Activated CD8-positive, alpha-beta memory T cell treated with anti-CD3 and anti-CD28 coated beads, Interleukin-2, amount 50 U/mL, for 48 hours (primary cell): ENCODE measurements at places on chromosomes 7 and 10.

- no peak for DNase-seq
Measured at GRCh38 chr10:3636356-3637181, 148.4 kb downstream of the KLF6 start.

- no peak for DNase-seq
Measured at GRCh38 chr10:13758756-13759155, 172.0 kb downstream of the PRPF18 start.

DNA sequence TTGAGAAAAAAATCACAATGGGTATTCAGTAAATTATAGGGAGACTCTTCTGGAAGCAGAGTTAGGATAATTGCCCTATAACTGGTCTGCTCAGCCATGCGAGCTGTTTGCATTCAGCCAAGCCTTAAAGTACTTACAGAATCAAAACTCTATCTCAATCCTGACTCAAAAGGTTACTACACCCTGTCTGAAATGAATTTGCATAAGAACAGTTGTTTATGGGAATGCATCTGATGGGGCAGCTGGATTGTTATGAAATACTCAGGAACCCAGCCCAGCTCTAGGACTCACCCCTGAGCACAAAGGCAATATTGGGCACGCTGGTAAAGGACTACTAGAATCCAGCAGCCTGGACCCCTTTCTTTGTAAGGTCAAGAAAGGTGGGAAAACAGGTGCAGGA lies 38.8 kb downstream of the AKR1B15 start:
- no peak for DNase-seq

GRCh38 chr10:34470307-34470706 lies 344.8 kb downstream of the PARD3 start:
- no peak for DNase-seq

- no peak for DNase-seq
Measured at GRCh38 chr7:37424995-37425394, 23.7 kb downstream of the ELMO1 start.

DNA sequence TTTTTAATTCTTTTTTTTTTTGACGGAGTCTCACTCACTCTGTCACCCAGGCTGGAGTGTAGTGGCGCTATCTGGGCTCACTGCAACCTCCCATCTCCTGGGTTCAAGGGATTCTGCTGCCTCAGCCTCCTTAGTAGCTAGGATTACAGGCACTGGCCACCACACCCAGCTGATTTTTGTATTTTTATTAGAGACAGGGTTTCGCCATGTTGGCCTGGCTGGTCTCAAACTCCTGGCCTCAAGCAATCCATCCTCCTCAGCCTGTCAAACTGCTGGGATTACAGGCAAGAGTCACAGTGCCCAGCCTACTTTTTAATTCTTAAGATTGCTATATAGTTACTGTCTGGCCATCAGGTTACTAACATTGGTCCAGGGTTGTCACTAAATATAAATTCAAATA lies 59.6 kb downstream of the ZNF277 start:
- DNase-seq, result no peak

DNA sequence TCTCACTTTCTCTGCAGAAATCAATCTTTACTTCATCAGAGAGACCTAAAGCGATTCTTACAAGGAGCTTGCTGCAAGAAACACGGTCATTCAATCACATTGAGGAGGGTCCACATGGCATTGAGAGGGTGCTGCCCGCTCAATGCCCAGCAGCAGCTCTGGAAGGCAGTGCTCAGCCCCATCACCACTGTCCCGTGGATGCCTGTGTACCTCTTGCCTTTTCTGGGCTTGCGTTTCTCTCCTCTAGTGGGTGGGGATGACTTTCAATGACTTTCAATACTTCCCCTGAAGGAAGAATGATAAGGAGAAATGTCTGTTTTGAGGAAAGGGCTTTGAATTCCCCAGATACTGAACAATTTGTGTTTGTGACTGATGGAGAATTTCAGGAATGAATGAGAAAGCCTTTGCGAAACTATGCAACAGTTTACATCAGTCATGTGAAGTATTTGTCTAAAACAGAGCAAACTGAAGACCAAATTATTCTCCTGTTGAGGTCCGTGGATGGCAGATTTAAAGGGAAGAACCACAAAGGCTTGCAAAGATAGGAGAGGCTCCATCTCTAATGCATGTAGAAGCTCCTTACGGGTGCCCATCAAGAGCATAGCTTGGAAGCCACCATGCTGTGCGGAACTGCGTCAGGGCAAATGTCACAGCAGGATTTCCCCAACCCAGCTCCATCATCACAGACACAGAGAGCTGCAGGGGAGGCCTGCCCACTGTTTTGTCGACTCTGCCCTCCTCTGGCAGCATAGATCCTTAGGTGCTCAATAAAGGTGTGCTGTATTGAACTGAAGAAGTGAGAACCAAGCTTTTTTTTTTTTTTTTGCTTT lies 6.6 kb upstream of the ZNF22 start:
- no peak for DNase-seq

- DNase-seq, result no peak
Measured at GRCh38 chr10:11143242-11143641, 125.6 kb downstream of the CELF2 start.

GRCh38 chr10:70034232-70034631 lies 18.4 kb upstream of the MACROH2A2 start:
- no peak for DNase-seq

- DNase-seq, result no peak
Measured at GRCh38 chr7:149722356-149722957, 50.9 kb downstream of the ZNF467 start.

DNA sequence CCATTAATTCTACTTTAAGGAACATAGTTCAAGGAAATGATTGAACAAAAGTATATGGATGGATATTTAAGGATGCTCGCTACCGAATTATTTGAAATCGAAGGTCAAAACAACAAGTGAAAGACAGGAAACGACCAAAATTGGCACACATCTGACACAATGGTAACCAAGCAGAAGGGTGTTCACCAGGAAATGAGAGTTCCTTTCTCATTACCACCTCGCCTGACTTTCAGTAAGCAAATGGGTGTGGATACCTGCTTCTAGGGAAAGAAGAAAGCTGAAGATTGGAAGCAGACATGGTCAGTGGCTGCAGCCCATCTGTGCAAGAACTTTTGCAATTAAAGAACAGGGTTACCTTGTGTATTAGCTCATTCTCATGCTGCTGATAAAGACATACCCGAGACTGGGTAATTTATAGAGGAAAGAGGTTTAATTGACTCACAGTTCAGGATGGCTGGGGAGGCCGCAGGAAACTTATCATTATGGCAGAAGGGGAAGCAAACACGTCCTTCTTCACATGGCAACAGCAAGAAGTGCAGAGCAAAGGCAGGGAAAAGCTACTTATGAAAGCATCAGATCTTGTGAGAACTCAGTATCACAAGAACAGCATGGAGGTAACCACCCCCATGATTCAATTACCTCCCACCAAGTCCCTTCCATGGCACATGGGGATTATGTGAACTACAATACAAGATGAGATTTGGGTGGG lies 6.2 kb upstream of the TMEM273 start:
- no peak for DNase-seq

DNA sequence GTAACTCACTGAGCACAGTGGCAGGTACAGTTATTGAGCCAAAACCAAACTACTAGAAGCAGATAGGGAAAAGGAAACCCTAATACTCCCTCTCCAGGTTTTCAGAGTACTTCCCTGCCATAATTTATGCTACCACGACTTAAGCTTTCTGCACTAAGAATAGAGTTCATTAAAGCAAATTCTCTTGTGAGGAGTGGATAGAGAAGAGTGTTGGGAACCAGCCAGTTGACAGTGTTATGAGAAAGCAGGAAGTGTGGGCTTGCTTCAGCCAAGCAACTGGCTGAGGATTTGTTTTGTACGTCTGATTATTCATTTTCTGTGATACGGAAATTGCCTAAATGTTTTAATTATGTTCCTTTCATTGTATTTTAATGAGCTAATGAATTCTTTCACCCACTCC lies 280.5 kb downstream of the KIF20B start:
- no peak for DNase-seq

GRCh38 chr10:57015187-57015586 lies 654.1 kb upstream of the ZWINT start:
- DNase-seq, result no peak

DNA sequence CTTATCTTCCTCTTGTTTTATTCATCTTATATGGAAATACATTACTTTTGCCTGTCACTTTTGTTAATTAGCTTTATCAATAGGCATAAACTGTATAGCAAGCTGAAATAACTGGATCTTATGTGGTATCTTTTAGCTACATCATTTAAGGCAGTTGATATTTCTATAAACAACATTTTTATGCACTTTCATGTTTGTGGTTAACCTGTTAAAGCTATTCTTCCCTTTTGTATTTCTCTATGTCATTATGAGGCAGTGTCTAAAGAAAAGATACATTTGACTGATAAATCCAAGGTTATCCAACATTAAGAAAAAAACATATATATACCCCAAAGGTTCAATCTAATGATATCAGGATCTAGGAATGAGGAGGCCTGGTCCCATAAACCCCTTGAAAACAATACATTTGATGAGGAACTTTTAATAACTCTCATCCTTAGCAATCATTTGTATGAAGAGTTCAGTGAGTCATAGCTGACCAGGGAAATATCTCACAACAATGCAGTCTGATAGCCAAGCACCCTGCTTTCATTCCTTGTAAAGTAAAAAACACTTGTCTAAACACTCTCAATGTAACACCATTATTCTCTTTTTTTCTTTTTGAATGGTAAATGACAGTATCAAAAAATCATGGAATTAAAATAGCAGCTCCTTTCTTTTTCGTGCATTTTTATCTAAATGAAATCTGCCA lies 300.9 kb downstream of the NEBL start:
- no peak for DNase-seq

DNA sequence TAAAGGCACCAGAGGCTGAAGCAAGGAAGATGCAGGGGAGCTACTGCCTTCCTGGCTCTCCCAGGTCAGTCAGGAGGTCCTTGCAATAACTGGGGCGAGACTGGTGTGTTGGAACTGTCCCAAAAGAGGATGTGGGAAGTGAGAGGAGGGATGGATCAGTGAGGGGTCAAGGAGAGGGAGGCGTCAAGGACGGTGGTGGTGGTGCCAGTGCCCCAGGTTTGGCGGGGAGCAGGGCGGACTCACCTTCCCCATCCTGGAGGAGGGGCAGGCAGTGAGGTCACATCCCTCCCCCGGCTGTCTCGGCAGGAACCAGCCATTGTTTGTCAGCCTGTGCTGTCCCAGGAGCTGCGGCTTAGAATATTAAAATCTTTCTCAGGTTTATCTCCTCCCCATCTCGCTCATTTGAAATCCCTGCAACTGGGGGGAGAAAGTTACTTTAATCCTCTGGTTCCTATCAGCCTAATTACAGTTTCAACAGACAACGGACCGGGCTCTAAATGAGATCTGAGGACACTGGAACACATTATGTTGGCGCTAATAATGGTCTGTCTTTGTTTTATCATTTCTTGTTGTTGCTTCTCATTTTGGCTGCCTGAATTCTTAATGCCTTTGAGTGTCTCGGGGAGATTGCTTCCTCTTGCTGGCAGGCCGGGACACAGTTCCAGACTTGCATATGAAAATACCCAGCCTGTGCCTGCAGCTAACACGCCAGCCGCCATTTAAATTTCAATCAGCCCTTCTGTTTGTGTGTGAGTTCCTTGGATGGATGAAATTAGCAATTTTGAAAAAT lies 387.5 kb downstream of the RPS24 start:
- no peak for DNase-seq

- DNase-seq, result no peak
Measured at GRCh38 chr7:30713392-30713791, 31.1 kb upstream of the CRHR2 start.
